ENCODE measurements at places on chromosomes 1 and 21. TPM values are rescaled to one million over a fixed set of nuclear protein-coding genes. Genes with fewer than 3 reads are reported as not detected.

AVPR1B gene
- not detected for total RNA-seq

MFSD2A gene
- 61.5 TPM for total RNA-seq

DNA sequence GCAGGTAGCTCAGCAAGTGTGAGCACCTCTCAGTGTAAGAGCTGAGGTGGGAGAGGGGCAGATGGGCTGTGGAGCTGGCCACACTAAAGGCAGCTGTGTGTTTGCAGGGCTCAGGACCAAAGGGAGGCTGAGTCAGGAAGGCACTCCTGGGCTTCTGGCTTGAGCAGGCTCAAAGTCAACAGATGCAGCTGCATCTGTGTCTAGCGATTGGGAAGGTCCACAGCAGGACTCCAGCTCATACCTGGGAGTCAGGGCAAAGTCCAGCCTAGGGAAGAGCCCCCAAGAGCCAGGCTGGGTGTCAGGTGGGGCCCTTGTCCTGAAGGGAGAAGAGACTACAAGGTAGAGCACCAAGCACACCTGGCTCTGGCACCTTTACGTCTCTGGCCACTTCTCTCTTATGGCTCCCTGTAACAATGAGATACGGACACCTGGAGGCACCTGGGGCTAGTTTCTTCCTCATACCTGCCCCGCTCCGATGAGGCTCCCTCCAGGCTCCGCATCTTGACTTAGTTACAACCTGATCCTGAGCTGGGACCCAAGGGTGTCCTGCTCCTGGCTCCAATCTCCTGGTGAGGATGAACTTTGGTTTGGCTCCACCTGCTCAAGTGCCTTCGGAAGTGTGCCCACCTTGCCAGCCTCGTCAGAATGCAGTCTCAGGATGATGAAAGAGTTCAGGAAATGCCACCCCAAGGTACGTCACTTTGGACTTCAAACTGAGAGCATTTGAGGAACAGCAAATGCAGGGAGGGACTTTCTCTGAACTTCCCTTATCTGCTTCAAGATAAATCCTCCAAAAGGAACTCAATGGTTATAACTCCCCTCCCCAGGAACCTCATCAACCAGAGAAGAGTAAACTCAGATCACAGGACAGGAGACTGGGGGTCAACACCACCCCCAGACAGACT, 21.5 kb upstream of the SLC2A1 start:
- DNase-seq: no peak
- no peaks in the 10 kb centered on the region for H3K36me3 ChIP-seq
- H3K27ac ChIP-seq: no peak overlapping the region

DNA sequence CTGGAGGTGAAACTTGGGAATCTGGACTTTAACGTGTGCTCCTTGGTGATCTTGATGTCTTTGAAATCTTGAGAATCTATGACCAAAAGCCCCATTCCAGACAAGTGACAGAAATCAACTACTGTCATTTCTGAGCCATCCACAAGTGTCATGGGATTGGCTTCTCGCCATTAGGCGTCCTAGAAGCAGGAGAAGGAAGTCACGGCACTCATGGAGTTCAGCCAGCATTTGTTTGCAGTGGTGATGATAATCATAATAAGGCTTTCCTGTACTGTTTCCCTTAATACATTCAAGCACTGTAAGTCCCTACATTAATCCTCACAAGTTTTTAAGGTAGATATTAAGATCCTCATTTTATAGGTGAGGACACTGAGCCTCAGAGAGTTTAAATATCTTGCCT, 11.9 kb downstream of the F5 start:
- peak; percentile 34 for DNase-seq
- H3K36me3 ChIP-seq: no peaks in the 10 kb centered on the region
- H3K27ac ChIP-seq: no peak overlapping the region
- H3K27me3 ChIP-seq: no peaks in the 10 kb centered on the region
- H3K4me3 ChIP-seq: no peak overlapping the region
- no peaks in the 10 kb centered on the region for H3K4me1 ChIP-seq

DNA sequence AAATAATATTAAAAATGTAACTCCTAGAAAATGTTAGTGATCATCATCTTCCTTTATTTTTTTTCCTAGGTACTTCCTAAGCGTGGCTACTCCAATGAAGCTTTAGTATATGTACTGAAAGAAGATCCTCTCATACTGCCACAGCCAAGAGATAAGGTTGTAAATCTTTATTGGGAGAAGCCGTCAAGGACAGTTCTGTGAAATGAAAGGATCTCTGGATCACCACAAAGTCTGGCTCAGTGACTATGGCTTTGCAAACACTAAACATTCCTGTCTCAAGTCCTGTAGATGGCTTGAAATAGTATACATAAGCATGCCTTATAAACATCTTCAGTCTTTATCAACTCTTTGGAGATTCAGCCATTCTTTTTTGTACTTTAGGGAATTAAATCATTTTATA, 61.2 kb upstream of the DPH5 start:
- no peak overlapping the region for H3K27ac ChIP-seq
- no peaks in the 10 kb centered on the region for H3K36me3 ChIP-seq
- no peaks in the 10 kb centered on the region for H3K27me3 ChIP-seq
- no peak overlapping the region for H3K4me3 ChIP-seq
- H3K4me1 ChIP-seq: no peaks in the 10 kb centered on the region

All from breast epithelium (tissue), 4 donors.